ENCODE measurements at places on chromosomes 12 and 14.

DNA sequence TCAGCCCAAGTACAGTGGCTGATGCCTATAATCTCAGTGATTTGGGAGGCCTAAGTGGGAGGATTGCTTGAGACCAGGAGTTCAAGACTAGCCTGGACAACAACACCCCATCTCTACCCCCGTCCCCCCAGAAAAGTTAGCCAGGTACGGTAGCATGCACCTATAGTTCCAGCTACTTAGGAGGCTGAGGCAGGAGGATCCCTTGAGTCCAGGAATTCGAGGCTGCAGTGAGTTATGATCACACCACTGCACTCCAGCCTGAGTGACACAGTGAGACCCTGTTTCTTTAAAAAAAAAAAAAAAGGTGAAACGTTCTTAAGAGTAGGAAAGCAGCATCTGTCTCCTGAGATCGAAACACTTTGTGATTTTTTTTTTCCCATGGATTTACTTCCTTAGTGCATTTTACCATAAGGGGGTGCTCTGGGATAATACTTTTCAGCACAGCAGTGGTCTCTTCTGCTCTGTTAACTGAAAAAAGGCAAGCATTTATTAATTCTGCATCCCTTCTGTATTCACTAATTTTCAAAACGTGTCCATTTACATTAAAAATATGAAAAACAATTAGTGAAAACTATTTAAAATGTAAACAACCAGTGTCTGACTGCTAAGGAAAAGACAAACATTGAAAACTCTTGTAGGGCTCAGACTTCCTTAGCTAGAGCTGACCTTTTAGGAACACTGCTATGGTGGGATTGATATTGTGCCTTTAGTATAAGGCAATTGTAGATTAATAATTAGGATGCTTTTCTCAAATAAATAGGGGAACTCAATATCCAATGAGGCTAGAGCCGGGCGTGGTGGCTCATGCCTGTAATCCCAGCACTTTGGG, 31.2 kb upstream of the USP44 start:
- DNase-seq, result peak; percentile 27

- no peak for DNase-seq
Measured at GRCh38 chr12:113161415-113162016, 12.0 kb downstream of the CFAP73 start.

DNA sequence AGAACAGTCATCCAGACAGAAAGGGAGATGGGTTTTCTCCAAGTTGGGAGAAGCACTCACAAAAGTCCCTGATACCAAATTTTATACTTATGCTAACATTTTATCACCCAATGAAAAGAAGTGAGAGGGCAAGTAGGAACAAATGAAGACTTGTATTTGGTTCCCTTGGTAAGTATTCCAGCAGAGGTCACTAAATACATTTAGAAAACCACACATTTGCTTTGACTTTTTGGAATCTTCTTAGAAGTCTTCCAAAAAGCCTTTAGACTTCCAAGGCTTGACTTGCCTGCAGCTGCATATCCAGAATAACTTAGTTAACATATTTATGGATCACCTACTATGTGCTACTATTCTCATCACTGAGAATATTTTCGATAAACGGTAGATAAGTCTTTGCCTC, 3.1 kb upstream of the GYS2 start:
- DNase-seq, result no peak

- no peak for DNase-seq
Measured at GRCh38 chr14:72128629-72129028, 196.4 kb downstream of the RGS6 start.

DNA sequence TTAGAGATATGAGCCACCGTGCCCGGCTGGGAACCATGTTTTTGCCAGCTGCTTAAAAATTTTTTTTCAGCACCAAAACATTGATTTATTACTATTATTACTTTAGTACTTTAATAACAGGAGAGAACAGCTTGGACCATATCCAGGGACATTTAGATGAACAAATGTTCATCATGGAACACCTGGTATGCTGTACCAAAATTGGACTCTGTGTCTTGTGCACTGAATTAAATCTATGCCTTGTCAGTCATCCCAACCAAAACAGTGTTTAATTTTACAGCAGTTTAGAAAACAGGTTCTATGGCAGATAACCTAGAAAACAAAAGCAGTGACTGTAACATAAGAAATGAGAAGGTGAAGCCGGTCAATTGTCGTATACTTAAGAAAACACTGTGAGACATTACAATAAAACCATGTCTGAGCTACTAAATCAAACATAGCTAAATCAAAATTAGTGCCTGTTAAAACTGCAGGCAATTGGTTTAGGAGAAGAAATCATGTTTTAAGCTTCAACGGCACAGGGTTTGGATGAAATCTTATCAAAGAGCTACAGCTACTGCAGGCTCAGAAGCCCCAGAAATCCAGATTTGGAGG, 58.2 kb upstream of the PYGL start:
- DNase-seq, result no peak

DNA sequence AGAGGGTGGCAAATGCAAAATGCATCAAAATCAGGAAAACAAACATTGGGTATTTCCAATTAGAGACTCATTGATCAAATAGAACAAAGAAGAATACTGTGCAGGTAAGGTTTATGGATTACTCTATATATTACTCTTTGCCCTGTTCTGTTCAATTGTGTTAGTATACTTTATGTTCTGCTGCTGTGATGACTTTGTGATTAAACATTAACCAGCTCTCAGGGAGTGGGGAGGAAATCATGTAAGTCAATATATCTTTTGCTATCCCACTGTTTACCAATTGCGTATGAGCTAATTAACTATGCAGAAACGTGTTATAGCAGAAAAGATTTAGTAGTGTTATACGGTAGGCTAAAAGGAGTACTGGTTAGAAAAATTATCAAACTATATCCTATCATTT, 129.4 kb downstream of the PDE3A start:
- DNase-seq, result no peak

DNA sequence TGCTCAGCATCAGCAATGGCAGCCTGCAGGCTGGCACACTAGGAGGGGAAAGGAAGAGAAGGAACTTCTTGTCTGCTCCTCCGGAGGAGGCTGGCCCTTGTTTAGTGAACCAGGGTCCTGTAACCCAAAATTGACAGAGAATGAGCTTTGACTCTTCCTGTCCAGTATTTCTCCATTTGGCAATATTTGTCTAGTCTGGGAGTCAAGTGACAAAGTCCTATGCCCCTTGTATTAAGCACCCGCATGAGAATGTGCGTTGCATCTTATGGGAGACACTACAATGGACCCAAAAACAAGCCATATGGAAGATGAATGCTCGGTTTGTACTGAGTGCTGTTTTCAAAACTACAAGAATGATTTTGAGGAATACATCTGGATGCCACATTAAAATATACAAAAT, 3.8 kb downstream of the KRT6C start:
- DNase-seq, result no peak

GRCh38 chr14:35821564-35822411, 4.3 kb upstream of the BRMS1L start:
- DNase-seq, result no peak

DNA sequence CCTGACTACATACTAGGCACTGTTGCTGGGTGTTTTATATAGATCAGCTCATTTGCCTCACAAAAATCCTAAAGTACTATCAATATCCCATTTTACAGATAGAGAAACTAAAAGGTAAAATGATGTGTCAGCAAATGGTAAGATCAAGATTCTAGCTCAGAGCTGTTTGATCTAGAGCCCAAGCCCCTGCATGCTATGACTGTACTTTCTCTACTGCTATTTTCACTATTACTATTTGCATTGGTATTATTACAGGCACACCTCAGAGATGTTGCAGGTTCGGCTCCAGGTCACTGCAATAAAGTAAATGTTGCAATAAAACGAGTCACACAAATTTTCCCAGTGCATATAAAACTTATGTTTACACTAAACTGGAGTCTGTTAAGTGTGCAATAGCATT, 10.9 kb downstream of the ISCU start:
- no peak for DNase-seq

DNA sequence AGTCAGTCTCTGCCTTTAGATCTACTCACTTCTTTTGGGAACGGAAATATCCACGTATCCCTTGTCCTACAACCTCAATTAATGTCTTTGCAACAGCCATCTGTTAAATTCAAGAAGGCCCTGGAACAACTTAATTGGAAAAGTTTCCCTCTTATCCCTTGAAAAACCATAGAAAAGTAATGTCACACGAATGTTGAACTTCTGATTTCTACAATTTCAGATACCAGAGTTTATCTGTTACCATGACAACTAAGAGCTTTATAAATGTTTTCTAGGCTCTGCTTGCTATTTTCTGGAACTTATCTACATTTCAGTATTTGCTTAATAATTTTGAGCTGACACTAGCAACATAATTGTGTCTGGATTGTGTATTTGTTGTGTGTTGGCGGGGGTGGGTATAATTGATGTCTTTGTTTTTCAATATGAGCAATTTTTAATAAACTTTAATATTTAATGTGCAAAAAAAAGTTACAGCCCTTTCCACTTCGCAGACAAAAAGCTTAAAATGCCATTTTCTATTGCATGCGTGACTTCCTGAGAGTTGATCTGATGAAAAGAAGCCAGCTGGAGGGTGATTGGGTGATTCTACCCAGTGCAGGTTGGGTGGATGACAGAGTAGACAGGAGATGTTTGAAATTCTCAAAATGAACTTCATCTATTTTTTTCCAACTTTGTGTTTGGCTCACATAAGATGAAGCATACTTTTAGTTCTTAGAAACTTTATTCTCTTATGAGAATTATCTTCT, 11.8 kb upstream of the EDDM3A start:
- DNase-seq, result no peak

GRCh38 chr12:87793131-87793530, 236.1 kb downstream of the C12orf50 start:
- DNase-seq, result no peak

DNA sequence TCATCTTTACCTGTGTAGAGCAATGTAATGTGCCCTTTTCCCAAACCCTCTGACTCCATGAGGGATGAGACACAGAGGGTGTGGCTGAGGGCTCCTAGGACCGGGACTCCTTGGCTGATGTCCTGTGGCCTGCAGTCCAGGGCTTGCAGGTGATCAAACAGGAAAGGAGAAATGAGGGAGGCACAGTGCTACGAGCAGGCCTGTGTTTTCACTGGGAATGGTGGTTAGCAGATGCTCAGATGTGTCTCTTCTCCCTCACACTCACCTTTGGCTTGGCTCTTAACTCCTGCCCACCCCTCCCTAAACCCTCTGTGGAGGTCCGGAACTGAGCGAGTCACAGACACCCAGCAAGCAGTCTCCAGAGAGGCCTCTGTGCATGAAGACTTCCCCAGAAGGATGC, 254.4 kb downstream of the DAD1 start:
- DNase-seq, result no peak

- DNase-seq, result no peak
Measured at GRCh38 chr12:103830025-103830725, 10.9 kb downstream of the NT5DC3 start.

GRCh38 chr12:58007875-58008274, 66.5 kb downstream of the ATP23 start:
- no peak for DNase-seq

DNA sequence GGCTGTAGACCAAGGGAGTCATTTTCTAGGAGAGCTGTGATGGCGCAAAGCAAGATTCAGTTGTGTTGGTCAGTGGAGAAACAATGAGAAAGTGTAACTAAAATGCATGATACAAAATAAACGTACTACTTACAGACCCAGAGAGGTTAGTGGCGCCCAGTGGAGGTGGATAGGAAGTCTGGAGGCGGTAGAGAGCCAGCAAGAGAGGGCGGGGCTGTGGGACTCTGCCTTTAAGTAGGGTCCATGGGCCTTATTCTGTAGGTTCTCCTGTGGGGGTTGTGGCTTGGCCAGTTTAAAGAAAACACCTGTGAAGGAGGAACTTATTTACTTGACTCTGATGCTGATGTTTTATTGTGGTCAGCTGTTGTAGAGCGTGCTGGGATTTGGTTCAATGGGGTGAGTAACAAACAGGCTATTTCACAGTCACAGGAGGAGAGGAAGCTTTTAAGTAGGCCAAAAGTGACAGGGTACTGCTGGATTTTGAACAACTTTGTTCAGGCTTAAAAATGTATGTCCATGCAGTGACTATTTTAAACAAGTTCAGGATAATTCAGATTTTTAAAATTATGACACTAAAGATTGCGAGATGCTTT, 1097.7 kb downstream of the TMTC2 start:
- no peak for DNase-seq

GRCh38 chr12:131098178-131098981, 144.7 kb downstream of the ADGRD1 start:
- DNase-seq, result no peak

- no peak for DNase-seq
Measured at GRCh38 chr12:52831251-52831650, 2.9 kb downstream of the KRT79 start.

GRCh38 chr12:66047411-66048021, 83.0 kb downstream of the LLPH start:
- DNase-seq, result no peak

- no peak for DNase-seq
Measured at GRCh38 chr14:65574611-65575010, 162.1 kb downstream of the FUT8 start.

GRCh38 chr14:36363704-36364103, 43.3 kb upstream of the MBIP start:
- no peak for DNase-seq

- DNase-seq, result no peak
Measured at GRCh38 chr14:94686511-94687160, 74.4 kb downstream of the SERPINA3 start.

DNA sequence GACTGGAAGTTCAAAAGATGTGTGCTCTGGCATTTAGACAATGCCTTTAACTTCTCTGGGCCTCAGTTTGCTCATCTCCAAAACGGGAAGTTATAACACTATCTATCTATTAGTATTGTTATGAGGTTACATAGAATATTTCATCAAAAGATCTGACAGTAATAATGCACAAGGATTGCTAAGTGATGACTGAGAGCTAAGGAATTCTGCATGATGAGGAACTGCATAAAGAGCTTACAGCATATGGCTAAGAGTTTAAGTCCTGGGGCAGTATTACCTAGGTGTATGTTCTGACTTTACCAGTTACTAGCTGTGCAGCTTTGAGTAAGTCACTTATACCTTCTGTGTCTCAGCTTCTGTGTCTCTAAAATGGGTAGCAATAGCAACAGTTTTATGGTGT, 160.1 kb upstream of the TMPO start:
- no peak for DNase-seq

GRCh38 chr14:104772707-104773504, 20.0 kb downstream of the SIVA1 start:
- no peak for DNase-seq

DNA sequence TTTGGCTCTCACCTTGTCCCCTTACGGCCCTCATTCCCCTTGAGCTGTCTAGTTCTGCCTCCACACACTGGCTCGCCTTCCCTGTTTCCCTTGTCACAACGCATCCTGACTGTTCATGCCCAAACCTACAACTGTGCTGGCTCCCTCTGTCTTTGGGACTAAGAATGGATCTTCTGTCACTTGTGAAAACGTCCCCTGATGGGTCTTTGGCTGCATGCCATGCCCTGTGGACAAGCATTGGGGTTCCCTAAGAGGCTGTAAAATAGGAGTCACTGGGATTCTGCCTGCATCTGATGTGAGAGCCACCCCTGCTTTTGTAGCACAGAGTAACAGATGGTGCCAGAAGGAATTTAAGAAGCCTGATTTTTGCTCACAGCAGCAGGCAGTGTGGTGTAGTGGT, 285.3 kb upstream of the CRY1 start:
- DNase-seq, result no peak

- no peak for DNase-seq
Measured at GRCh38 chr12:44157359-44157758, 321.5 kb downstream of the TMEM117 start.
